ENCODE measurements at places on chromosomes 3 and 15.

- DNase-seq: no peak
Measured at GRCh38 chr15:74399511-74400312, 32.3 kb upstream of the CYP11A1 start.

DNA sequence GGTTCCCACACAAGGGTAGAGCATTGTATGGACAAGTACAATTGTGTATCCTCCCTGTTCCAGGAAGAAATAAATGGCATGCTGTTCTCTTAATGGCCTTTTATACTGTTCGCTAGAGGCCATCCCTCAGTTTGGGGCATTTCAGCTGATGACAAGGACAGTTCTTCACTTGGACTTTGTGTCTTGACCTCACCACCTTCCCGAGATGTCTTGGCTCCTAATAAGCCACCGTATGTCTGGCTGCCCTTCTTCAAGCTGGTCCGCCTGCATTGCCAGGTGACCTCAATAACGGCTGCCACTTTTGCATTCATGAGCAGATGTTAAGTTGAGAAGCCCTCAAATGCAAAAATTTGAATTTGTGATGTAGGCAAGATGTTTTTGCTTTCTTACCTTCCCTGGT lies 24.1 kb downstream of the ZBTB38 start:
- DNase-seq: no peak

DNA sequence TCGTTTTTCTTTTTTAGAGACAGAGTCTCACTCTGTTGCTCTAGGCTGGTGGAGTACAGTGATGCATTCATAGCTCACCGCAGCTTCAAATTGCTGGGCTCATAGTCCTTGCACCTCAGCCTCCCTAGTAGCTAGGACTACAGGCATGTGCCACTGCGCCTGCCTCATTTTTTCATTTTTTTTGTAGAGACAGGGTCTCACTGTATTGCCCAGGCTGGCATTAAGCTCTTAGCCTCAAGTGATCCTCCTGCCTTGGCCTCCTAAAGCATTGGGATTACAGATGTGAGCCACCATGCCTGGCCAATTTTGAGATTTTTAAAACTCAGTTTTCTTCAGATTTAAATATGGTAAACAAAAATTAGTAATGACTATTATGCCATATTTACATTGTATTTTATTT lies 29.0 kb downstream of the SKIL start:
- DNase-seq: no peak

DNA sequence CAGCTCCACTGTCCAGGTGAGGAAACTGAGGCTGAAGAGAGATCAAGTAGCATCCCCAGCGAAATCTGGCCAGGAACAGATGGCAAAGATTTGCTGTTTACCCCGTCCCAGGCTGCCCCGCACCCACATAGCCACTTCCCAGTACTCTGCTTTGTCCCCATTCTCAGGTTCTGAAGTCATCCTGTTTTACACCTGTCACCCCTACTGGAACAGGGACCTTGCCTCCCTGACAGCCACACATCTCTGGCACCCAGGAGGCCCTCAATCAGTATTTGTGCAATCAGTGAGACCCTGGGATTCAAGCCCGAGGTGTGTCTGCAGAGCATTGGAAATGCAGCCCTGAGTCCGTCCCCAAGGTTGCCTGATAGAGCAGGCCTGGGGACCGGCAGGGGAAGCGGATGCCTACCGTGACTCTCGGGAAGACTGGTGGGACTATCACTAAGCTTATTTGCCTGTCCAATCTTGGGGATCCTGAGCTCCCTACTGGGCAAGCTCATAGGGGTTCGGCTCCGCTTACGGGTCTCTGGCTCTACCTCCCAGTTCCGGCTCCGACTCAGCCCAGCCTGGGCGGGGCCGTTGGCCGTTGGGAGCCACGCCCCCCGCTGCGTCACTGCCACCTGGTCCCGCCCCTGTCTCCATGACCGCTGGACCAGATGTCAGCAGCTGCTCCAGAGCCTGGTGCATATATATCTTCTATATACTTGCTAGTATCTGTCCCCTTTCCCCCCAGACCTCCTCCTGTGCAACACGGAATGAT lies 17.5 kb upstream of the FANCD2 start:
- DNase-seq: peak; percentile 80

DNA sequence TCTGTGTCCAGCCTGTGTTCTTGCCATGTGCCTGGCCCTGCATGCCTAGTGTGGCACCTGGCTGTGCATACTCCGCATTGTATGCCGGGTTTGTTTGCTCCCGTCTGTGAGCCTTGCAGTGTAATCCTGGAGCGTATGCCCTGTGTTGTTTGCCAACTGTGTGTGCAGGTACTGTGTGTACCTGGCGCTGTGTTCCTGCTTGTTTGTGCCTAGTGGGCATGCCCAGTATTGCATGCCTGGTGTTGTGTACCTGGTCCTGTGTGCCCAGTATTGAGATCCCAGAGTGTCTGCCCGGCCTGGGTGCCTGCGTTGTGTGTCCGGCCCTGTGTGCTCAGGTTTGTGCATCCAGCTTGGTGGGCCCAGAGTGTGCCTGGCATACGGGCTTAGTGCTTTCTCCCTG lies 54.5 kb upstream of the CHRNA7 start:
- DNase-seq: no peak

DNA sequence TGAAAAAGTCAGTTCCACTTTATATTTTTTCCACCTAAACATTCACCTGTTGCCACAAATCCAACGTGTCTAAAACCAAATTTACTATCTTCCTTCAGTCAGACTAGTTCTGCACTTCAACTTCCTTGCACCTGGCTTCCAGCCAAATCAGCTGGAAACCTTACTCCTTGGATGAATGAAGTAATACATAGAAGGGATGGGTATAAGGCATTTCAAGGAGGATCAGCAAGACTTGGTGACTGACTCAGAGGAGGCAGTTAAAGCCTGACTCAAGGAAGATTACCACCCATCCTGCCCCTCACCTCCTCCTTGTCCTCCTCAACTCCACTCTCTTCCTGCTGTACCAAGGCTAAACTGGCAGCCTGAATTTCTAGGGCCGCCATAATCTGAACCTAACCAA lies 37.1 kb downstream of the QTRT2 start:
- DNase-seq: no peak

DNA sequence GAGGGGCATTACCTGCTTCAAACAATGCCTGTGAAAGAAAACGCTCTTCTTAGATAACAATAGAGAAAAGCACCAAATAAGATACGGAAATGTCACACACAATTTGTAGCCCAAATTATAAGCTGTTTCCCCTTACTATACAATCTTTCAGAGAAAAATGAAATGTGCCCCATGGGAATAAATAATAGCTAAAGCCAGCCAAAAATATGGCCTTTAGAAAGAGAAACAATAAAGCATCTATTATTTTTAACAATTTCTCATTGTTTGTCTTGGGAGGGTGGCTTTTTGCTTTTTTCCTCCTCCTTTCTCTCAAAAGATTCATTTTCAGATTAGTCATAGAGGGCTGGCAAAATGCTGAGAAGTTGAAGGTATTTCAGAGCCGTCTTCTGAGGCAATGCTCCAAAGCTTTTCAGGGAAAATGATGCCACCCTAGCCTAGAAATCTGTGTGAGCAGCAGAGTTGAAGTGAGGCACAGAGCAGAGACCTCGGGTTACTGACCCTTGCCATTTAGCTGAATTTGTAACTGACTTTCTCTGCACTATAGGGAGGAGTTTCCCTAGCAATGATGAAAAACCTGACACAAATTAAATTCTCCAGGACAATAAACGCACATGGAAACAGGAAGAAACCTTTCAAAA lies 86.3 kb upstream of the PRICKLE2 start:
- DNase-seq: no peak

DNA sequence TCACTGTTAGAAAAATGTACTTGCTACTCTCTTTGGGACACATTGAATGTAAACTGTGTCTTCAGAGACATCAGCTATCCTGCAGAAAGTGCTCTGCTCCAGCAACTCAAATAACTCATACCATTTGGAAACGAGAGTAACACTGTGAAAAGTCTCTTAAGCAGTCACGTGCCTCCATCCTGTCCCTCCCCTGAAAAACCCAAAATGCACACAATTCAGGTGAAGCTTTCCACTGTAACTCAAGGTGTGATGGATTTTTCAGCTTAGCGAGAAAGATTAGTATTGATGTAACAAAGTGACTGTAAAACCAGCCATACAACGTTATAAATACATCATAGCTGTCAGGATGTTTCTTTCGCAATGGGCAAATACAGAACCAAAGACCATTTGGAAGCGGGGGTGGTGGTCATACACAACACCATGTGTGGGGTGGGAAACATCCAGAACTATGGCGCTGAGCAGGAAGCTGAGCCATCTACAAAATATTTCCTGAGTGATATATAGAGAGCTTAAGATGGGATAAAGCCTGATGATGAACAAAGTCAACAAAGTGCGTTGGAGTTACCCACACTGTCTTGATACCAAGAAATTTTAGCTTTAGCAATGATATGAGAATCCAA lies 332.3 kb downstream of the FOXP1 start:
- DNase-seq: no peak

DNA sequence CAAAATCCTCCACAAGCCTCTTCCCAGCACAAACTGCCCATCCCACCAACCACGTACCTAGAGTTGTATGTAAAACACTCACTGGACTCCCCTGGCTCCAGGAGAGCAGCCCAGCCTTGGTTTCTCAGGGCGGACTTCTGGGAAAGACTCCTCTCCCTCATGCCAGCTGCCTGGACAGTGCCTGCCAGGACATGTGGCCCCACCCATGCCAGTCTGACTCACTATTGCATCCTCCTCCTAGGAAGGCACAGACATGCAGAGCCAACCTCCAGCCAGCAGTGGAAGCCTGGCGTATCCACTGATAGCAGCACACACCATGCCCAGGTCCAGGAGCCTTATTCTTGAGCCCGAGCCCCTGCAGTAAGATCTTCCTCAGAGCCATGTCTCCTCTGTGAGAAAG lies 8.6 kb downstream of the PKM start:
- DNase-seq: peak; percentile 22

DNA sequence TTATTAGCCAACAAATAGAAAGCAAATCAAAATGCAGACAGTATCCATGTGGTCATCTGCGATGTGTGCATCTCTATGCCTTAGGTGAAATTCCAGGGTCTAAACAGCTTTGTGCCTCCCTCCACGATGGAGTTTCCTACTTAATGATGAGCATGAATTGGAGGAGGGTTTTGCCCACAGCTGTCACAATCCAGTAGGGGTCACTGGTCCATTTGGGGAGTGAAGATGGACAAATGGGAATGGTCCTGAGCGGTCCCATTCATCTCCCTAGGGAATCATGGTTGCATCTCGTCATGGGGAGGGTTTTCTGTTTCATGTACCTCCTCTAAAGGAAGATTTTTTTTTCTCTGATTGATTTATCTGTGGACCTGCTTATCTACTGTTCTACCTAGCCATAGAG lies 358.0 kb downstream of the PTPRG start:
- no peak for DNase-seq

DNA sequence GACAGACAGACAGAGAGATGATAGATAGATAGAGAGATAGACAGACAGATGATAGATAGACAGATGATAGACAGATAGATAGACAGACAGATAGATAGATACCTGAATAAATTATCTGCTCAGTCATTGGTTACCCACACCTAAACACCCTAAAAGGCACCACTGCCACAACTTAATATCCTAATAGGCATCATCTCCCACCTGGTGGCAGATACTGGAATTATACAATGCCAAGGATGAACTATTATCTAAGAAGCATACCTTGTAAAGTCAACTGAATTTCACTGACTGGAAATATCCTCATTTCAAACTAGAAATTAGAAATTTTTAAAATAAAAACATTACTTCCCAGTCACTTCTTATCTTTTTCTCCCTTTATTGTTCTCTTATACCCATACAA lies 19.4 kb upstream of the ATP8B4 start:
- DNase-seq: no peak

- no peak for DNase-seq
Measured at GRCh38 chr3:170360466-170360865, 3.0 kb downstream of the SKIL start.

DNA sequence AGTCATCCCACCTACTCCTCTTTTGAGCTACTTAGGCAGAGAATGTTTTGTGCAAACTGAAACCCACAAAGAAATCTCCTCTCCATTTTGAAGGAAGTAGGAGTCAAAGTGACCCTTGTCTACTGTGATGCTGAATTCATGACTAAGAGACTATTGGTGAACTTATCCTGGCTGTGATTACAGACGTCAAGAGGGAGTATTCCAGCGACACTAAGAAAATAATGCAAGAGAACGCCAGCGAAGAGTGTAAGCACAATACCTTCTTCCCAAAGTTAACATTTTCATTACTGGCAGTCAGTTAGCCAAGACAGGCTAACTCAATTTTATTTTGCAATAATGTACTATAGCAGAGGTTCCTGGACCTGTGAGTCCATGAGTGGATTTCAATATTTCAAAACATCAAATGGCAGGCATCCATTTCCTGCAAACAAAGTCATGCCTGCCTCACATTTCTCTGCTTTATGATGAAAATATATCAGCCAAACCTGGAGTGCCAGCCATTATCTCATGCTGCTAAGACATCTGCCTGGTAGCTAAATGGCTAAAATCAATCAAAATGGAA lies 59.0 kb downstream of the CTNNB1 start:
- DNase-seq: no peak

DNA sequence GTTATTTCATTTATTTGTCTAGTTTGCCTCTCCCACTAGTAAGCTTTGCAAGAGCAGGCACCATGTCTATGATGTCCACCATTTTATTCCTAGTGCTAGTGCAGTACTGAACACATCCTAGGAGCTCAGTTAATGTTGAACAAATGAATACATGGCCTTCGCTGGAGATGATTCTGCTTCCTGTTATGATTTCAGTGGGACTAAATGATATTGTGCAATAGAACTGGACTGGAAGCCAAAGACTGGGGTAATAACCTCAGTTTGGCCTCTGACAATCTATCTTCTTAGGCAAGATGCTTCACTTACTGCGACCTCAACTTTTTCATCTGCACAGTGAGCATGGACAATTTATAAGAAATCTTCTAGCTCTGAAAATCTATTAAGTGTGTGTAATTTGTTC lies 191.3 kb downstream of the ADAMTSL3 start:
- DNase-seq: no peak

- DNase-seq: peak; percentile 45
Measured at GRCh38 chr3:129439226-129439816, 427 bp downstream of the MBD4 start.

DNA sequence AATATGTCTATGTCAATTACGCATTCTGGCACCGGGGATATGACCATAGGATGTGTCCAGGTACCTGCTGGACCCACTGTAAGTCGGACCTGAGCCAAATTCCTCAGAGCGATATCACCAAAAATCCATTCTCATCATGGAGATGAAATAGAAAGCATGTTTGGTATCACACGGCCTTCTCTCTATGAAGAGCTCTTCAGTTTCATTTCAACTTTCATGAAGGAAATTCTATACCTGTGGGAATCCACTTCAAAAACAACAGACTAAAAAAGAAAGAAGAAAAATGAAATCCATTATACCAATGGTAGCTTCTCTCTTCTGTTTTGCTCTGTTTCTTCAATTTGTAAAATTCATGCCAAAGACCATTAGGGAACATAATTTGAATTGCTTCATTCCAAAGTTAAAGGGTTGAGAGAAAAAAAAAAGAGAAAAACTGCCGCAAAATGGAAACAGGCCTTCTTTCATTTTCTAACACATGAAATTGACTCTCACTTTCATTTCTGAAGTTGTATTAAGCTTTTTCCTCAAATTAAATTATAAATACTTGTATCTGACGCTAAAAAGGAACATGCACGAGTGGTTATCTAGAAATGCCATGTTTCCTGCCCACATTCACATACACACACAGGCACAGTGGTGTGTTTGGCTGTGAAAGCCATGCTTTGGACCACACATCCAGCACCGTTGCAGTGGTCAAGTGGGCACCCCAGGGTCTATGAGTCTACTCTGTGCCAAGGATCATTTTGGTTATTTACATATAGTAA lies 46.9 kb upstream of the DIPK2A start:
- no peak for DNase-seq

Data from CD4-positive, alpha-beta T cell treated with Interferon gamma for 1 hour (primary cell).